ENCODE measurements at places on chromosomes 3 and 15.

DNA sequence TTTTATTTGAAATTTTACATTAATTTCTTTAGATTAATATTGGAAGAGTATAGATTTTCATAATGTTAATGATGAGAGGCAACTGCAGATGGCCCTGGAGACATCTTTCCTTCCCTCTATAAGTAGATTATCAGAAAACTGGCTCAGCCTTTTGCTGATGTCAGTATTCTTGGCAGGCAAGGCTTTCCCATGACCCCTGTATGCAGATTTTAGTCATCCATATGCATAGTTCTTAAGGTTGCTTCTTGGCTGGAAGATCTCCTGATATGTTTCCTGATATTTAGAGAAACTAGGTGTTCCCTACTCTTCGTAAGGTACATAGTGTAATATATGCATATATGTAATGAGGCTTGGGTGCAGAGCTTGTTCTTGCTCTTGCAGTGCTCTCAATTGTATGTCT is 911.4 kb downstream of the EPHA3 start:
- DNase-seq, result no peak

GRCh38 chr3:135034291-135034768 is 239.3 kb downstream of the EPHB1 start:
- DNase-seq, result no peak

DNA sequence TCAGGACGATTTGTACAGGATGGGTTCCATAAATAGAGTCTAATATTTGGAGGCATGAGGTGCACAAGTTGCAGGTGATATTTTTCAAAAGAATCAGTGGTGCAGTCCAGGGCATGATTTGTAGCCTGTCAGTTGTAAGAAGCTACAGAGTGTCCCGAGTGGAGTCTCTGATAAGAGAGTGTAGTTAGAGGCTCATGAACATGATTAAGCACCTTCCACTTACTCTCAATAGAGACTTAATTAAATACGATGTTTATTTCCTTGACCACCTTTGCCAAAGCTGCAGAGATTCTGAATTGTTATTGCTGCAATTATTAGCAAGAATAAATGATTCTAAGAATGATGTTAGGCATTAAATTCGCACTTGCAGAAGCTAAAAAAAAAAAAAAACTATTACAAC is 218.4 kb upstream of the LRTM1 start:
- no peak for DNase-seq

DNA sequence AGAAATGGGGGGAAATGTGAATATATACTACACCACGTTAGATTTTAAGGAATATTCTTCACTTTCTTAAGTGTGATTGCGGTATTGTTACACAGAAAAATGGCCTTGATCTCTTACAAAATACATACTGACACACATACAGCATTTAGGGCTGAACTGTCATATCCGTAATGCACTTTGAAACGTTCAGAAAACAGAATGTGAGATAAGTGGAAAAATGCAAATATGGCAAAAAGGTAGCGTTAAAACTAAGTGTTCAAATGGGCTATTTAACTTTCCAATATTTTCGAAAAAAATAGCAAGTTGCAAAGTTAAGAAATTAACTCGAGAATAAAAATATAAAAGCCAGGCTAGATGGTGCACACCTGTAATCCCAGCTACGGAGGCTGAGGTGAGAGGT is 1.8 kb downstream of the ZNF280D start:
- no peak for DNase-seq

GRCh38 chr3:153215966-153216365 is 53.9 kb downstream of the RAP2B start:
- no peak for DNase-seq

GRCh38 chr15:95284933-95285421 is 1045.5 kb upstream of the NR2F2 start:
- no peak for DNase-seq

DNA sequence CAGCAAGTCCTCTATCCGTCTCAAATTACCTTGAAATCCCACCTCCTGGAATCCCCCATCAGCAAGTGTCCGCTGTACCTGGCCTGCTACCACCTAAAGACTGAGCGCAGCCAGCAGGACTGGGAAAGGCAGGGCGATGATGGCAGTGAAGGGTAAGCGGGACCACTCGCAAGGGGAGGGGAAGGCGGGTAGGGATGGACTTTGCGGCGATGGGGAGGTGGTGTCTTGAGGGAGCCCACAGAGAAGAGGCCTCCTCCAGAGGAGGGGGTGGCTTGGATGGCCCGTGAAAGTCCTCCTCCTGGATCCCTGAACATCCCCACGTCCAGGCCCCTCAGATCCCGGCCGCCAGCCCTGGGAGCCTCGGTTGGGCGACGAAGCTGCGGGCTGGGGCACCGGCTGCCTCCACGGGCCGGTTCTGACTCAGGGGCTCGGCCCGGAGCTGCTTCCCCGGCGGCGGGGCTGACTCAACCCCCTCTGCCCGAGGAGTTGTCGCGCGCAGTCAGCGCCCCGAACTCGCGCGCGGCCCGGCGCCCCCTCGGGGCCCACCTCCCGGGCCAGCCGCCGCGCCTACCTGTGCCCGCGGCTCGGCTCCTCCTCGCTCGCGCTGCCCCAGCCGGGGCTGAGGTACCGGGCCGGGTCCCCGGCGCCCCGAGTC is 512 bp downstream of the LARP6 start:
- DNase-seq, result no peak

GRCh38 chr3:141575879-141576743 is 89.3 kb downstream of the RASA2 start:
- no peak for DNase-seq

GRCh38 chr3:72606005-72606800 is 242.0 kb downstream of the SHQ1 start:
- no peak for DNase-seq

GRCh38 chr3:115139072-115139471 is 8.0 kb downstream of the ZBTB20 start:
- no peak for DNase-seq

DNA sequence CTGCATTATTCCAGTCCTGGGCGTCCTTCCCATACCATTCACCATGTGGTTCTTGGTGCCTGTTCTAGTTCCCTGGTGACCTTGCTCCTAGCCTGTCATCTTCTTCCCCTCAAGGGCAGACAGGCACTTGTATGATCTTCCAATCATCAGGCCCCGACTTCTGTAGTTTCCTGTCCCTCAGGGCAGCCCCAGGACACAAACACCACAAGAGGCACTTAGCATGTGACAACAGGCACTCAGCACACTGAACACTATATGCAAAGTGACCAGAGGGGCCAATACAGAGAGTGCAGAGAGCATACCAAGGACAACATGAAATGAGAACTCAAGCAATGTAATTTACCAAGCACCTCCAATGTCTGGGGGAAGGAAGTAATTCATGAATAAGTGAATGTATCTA is 17.9 kb downstream of the TMEM40 start:
- DNase-seq, result no peak

DNA sequence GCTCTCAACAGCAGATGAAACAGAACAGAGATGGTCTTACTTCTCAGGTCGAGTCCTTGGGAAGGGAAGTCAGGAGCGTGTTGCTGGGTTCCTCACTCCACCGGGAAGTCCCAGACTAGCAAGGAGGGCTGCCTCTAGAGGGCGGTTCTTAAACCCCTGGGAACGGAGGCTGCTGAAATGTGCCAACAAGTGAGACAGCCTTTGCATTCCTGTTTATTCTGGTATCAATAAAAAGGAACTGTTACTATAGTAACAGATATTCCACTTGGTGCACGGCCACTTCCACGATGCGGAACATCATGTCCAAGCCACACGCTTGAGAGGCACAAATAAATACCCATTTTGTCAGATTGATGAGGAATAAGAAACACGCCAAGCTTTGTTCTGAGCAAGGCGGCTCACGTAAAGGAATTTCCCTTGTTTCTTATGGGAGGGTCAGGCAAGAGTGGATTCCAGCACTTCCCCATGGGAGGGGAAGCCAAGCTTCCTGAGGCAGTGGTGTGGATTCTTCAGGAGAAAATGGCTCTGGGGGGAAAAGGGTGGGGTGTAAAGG is at the start of gene FAM107A:
Gene FAM107A, minus strand, starts transcription at position 123 of the 553 bp plus-strand sequence. CDS start 7,531 bp downstream, outside the sequence.
- DNase-seq, result no peak

GRCh38 chr3:144989807-144990206 is 1018.2 kb downstream of the DIPK2A start:
- no peak for DNase-seq

GRCh38 chr15:74624020-74624602 is 8.5 kb downstream of the CLK3 start:
- DNase-seq, result no peak

DNA sequence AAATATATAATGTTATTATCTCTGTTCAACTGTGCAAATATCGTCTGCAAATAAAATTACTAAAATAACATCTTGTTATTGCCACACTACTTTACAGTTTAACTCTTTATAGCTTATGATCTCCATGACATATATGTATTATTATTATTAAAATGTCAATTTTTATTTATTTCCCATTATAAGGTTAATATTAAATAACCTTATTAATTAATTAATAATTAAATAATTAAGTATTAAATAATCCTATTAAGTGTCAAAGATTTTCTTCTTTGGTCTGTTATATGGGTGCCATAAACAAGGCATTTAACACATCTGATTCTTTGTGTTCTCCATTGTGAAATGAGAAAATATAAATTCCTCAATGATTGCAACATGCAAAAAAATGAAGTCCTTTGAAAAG is 10.0 kb downstream of the BCHE start:
- DNase-seq, result no peak

GRCh38 chr3:161598639-161599038 is 102.0 kb downstream of the OTOL1 start:
- DNase-seq, result no peak

DNA sequence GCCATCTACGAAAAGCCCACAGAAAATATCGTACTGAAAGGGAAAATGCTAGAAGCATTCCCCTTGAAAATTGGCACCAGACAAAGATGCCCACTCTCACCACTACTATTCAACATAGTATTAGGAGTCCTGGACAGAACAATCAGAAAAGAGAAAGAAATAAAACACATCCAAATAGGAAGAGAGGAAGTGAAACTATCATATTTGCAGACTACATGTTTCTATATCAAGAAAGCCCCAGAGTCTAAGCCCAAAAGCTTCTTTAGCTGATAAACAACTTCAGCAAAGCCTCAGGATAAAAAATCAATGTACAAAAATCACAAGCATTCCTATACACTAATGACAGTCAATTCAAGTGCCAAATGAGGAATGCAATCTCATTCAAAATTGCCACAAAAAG is 15.6 kb downstream of the OR5K3 start:
- DNase-seq, result no peak

- no peak for DNase-seq
Observed at GRCh38 chr3:118742760-118743159, 291.9 kb downstream of the IGSF11 start.

- DNase-seq, result no peak
Observed at GRCh38 chr15:26460165-26460564, 312.7 kb downstream of the GABRB3 start.

GRCh38 chr3:117565777-117566176 is 856.2 kb downstream of the TUSC7 start:
- DNase-seq, result no peak

DNA sequence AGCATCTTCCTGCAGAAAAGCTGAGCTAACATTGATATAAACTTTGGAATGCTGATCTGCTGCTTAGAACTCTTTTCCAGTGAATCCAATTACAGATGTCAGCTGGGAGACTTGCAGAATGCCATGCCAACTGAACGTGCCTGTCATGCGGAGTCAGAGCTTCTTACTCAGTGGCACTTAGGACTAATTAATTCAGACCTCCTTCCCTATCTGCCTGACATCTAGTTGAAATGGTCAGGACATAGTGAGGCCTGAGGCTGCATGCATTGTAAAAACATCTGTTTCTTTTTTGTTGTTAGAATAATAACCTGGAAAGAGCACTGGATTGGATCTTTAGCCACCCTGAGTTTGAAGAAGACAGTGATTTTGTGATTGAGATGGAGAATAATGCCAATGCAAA is 112.6 kb downstream of the USP13 start:
- no peak for DNase-seq

GRCh38 chr15:61681038-61681418 is 379.2 kb downstream of the VPS13C start:
- no peak for DNase-seq

- DNase-seq, result no peak
Observed at GRCh38 chr15:30962079-30962478, 29.3 kb downstream of the MTMR10 start.

DNA sequence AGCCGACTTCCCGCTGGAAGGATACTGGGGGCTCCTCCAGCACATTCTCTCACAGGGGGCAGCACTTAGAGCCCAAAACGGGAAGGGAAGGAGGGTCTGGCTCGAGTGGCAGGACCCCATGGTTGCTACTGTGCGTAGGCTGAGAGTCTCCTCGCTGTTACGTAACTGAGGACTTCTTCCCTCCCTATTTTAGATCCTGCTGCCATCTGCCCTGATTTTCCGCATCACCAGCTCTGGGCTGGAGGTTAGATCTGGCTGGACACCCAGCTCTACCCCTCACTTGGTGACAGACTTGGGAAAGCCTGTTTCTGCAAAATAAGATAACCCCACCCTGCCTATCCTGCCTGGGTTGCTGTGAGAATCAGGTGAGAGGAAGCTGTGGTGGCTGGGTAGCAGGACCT is 47.7 kb downstream of the BDH1 start:
- DNase-seq, result no peak

GRCh38 chr3:65398953-65399352 is 639.8 kb downstream of the MAGI1 start:
- DNase-seq, result no peak
